SK-MEL-5 (cell line): ENCODE measurements at places on chromosomes 6 and 20. TPM values are rescaled to one million over a fixed set of nuclear protein-coding genes. Genes with fewer than 3 reads are reported as not detected.

TNFRSF6B gene
- total RNA-seq, result 1.5 and 1.6 TPM in 2 replicates

CGAS gene
- total RNA-seq, result not detected in 2 replicates

PRRT1 gene
- total RNA-seq, result 0.16 and 0.21 TPM in 2 replicates

TP53TG5 gene
- not detected in 2 replicates for total RNA-seq

CDSN gene
- not detected in 2 replicates for total RNA-seq

NR2E1 gene
- total RNA-seq, result 0.18 and 0.24 TPM in 2 replicates

SEL1L2 gene
- not detected in 2 replicates for total RNA-seq

KHDRBS2 gene
- total RNA-seq, result 0.08 TPM in 1 of 2 replicates, not detected in the other

RIMS1 gene
- not detected in 2 replicates for total RNA-seq

TCF19 gene
- total RNA-seq, result 14.3 and 16.1 TPM in 2 replicates

CALHM4 gene
- 0.16 TPM in 1 of 2 replicates, not detected in the other for total RNA-seq

SLC23A2 gene
- total RNA-seq, result 117 and 120 TPM in 2 replicates

NHSL1 gene
- 64.2 and 69.4 TPM in 2 replicates for total RNA-seq

SCAF8 gene
- 16.6 and 17.1 TPM in 2 replicates for total RNA-seq

SLC17A4 gene
- not detected in 2 replicates for total RNA-seq

SLC17A3 gene
- total RNA-seq, result not detected in 2 replicates

SYCP2 gene
- 3.9 and 4.9 TPM in 2 replicates for total RNA-seq

PGK2 gene
- not detected in 2 replicates for total RNA-seq

TNFAIP3 gene
- 107 and 110 TPM in 2 replicates for total RNA-seq

MATN4 gene
- 0.42 and 0.59 TPM in 2 replicates for total RNA-seq

MLN gene
- total RNA-seq, result not detected in 2 replicates

BPIFB1 gene
- total RNA-seq, result not detected in 2 replicates

SLC35D3 gene
- not detected in 2 replicates for total RNA-seq

NKX2-2 gene
- total RNA-seq, result 0.13 TPM in 1 of 2 replicates, not detected in the other

NKAPL gene
- not detected in 2 replicates for total RNA-seq

OPRL1 gene
- total RNA-seq, result 2.1 and 3.2 TPM in 2 replicates

MLIP gene
- total RNA-seq, result 16.6 and 23.9 TPM in 2 replicates

EPHA7 gene
- 4.9 and 5.7 TPM in 2 replicates for total RNA-seq

ASIP gene
- total RNA-seq, result 0.55 TPM in 1 of 2 replicates, not detected in the other

REM1 gene
- not detected in 2 replicates for total RNA-seq

FAM83C gene
- total RNA-seq, result not detected in 2 replicates

LY86 gene
- total RNA-seq, result not detected in 2 replicates

CUL9 gene
- total RNA-seq, result 16.7 and 18.1 TPM in 2 replicates

SIRPB1 gene
- 0.98 and 1.8 TPM in 2 replicates for total RNA-seq

BMP7 gene
- 6.8 and 12.9 TPM in 2 replicates for total RNA-seq

SLC2A10 gene
- total RNA-seq, result 8.5 and 8.8 TPM in 2 replicates
